ENCODE measurements at places on chromosomes 6 and 20.

GRCh38 chr20:23270382-23270911, 80.1 kb upstream of the NXT1 start:
- DNase-seq, result no peak

DNA sequence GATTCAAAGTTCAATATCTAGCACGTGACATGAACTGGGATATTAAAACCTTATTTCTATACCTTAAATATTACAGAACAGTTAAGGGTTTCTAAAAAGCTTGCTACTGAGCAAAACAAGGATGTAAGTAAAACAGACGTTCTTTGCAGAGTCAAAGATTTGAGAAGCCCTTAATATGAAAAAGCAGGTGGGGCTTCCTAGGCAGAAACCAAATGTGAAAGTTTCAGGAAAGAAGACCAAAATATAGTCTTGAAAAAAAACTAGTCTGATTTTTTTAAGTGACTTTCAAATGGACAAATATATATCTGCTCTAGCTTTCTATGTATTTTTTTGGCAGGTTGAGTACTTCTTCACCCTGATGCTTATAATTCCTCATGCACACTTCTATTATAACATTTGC, 63.2 kb downstream of the TNFRSF21 start:
- DNase-seq, result no peak

DNA sequence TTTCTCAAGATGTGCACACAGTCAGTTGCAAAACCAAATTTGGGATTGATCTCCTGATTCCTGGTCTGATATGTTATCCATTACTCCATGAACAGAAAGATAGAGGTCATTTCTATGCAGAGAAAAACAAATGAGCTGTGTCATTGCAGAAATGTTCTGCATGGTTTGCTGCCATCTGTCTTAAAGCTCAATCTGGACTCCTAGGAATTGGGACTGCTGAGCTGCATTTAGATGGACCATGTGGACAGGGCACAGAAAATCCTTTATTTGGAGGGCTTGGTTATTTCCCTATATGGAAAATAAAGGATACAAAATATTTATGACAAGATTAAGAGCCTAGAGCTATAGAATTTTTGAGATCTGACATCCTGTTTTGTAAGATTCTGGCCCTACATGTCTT, 91.3 kb downstream of the ADGRB3 start:
- no peak for DNase-seq

DNA sequence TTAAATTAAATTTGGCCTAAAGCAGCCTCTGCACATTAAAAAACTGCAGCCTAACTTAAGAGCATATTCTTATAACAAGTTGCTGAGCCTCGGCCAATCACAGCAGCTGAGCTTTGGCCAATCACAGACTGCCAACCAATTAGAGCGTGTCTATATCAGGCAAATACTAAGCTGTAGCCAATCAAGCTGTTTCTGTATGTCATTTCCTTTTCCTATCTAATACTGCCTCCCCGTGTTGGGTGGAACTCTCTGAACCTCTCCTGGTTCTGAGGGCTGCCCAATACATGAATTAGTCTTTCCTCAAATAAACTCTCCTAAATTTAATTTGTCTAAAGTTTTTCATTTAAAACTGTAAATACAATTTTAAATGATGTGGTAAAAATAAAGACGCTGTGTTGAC, 3.9 kb upstream of the TMEM244 start:
- no peak for DNase-seq

GRCh38 chr6:127436578-127437110, 22.5 kb downstream of the KIAA0408 start:
- no peak for DNase-seq

- no peak for DNase-seq
Measured at GRCh38 chr20:59632541-59633113, 28.3 kb downstream of the PHACTR3 start.

- DNase-seq, result no peak
Measured at GRCh38 chr6:160042788-160043301, 74.0 kb downstream of the IGF2R start.

DNA sequence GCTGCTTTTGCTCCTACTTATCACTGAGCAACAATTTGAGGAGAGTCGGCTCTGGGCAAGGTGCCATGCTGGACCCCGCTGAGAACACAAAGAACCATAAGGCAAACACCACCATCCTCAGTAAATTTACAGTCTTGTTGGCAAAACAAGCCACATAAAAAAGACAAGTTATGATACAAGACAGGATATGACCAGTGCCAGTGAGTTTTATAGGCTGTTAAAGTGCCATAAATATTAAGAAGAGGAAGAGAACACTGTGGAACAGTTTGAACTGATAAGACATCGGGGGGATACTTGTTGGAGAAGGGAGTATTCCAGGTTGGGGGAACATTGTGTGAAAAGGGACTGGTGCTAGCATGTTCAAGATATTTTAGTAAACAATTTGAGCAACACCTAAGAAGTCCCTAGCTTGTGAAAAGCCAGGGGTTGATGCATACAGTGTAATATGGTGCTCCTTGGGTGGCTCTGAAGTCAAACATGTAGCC, 25.3 kb upstream of the RIPOR2 start:
- DNase-seq, result no peak

DNA sequence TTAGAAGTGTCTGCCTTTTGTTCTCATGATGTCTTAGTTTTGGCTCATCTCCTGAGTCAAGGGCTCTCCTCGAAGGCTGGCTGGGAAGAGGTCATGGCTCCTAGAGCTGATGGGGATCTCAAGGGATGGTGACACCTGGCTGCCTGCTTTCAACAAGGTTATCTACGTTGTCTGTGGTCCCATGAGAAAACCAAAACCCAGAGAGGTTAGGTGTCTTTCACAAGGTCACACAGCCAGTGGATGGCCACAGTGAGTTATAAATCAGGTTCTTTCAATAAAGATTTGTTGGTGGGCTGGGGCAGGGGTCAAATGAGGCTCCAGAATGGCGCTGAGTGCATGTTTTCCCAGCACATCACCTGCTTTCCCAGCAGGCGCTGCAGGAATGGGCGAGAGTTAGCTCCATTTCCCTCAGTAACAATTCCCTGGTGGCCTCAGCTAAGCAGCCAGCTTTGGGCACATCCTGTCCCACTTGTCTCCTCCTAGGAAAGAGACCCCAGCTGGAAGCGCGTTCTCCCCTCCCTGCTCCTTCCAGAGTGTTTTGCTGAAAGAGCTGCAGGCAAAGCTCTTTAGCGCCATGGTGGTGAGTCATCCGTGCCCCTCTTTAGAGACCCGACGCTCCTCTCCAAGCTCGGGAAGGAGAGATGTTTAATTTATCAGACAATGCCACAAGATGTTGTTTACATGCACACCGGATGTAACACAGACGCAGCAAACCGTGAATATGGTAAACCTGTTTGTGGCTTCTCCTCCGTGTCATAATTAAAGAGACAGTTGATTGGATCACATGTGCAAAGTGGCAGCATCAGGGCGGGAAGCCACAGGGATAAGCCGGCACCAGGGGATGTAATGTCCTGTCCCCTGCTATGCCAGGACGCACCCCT, 109.7 kb downstream of the LRFN2 start:
- DNase-seq, result no peak

- no peak for DNase-seq
Measured at GRCh38 chr6:1613346-1613687, 3.6 kb downstream of the FOXC1 start.

DNA sequence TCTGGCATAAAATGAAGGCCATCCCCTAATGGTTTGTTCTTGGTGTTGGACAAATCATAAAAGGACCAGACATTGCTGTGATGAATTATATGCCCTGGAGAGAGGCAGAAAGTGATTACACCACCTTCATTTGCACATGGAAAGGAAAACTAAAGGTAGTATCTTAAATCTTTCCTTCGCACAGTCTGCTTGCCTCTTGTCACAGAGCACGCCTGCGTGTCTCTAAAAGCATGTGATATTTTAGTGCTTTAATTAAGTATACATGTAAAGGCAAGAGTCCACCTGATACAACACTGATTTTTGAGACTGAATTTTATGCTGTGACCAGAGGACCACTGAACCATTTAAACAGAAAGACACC, 28.8 kb upstream of the PLAGL1 start:
- DNase-seq, result no peak

DNA sequence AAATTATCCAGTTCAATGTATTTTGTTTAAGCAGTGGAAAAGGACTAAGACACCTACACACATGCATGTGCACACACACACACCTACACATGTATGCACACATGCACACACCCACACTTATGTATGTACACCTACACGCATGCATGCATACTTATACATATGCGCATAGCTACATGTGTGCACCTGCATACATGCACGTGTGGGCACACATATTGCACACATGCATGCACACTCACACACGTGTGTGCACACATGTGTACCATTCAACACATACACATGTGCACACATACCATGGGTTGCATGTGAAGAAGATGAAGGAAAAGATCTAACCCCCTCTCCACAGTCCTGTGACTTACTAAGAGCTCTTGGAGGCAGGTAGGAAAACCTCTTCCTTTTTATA, 122.0 kb upstream of the MAFB start:
- DNase-seq, result no peak

DNA sequence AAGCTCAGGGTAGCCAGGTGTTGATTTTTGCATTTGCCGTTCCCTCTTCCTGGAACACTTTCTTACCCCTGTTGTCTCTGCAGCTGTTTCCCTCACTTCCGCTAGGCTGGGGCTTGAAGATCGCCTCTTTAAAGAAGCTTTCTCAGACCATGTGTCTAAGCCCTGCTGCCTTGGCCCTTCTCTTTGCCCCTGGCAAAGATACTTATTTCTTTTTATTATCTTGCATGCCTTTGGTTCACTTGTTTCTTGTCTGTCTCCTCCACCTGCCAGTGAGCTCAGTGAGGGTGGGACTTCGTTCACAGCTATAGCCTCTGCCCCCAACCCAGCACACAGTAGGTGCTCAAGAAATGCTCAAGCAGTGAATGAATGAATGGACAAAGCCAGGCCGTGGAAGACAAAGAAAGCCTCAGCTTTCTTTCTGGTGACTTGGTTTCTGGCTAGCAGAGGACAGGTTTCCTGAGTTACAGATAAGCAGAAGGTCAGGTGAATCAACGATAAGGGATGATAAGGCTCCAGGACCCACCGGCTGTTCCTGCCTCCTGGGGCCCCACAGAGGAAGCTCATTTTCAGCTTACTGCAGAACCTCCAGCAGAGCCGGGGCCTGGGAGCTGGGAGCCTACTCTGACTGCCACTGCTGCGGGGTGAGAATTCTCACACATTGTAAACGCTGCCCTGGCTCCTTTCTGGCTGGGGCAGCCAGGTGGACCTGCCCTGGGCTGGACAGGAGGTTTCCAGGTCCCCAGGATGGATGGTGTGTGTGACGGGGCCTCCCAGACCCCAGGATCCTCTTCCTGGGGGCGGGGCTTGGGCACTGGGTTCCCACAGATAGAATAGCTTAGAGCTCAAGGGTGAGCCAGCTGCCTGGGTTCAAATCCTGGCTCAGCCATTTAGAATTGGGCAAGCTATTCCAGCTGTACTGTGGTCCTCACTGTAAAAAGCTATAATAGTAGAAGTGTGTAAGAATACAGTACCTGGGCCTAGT, 29.8 kb downstream of the SNAI1 start:
- no peak for DNase-seq

- DNase-seq, result no peak
Measured at GRCh38 chr6:33288141-33288920, 708 bp downstream of the WDR46 start.

- DNase-seq, result peak; percentile 77
Measured at GRCh38 chr6:31680226-31681134, at the start of gene LY6G5C. TSS of gene LY6G5C (minus strand) at chr6:31681067. CDS start at chr6:31680373, 694 bp downstream.

GRCh38 chr20:36493801-36494114, 47.6 kb upstream of the MYL9 start:
- peak; percentile 24 for DNase-seq

GRCh38 chr20:2624190-2624589, 28.2 kb upstream of the NOP56 start:
- DNase-seq, result no peak

GRCh38 chr20:46346770-46347169, 38.5 kb upstream of the CDH22 start:
- DNase-seq, result no peak

- DNase-seq, result no peak
Measured at GRCh38 chr6:10972196-10972595, 71.9 kb downstream of the ELOVL2 start.

DNA sequence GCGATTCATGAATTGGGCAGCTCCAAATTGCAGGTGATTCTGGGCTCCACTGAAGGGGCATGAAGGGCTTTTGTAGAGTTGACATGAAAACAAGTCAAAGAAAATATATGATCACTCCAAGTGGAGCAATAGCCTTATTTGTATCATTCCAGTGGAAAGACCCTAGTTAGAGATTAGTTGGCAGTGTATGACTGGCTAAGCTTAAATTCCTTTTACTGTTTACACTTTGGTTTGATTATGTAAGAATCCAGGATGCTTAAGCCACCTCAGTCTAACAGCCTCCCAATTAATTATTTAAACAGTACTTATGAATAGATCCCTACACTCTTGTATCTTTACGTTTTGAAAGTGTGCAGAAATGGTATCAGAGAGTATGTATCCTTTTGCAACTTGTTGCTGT, 712.4 kb downstream of the KIF16B start:
- DNase-seq, result no peak

DNA sequence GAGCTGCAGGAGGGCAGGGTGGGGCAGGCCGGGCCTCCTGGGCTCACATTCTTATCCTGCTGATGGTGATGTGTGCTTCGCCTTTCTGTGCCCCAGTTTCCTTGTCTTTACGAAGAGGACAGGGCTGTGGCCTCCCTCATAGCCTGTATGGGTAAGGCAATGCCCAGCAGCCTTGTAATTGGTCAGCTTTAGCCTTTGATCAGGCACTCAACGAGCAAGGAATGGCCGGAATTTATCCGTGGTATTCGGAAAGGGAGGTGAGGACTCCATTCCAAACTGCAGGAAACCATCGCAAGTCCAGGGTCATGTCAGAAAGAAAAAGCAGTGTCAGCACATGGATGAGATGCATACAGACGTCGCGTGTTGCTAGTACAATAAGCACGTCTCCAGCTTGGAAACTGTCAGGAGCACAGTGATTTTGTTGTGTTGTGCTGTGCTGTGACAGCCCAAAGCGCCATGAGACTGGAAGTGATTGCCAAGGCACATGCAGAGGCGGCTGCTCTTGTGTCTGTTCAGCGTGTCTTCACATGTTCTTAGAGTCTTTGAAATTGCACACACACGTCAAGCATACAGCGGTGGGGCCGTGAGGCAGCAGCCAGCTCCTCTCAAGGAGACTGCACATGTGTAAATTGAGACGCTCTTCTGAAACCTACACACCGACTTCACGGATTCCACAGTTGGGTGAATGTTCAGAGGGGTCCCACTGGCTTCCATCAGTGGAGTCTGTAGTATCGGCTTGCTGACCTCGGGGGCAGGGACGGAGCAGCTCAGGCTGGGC, 6.2 kb downstream of the SS18L1 start:
- no peak for DNase-seq

GRCh38 chr6:16901306-16901705, 140.0 kb upstream of the ATXN1 start:
- DNase-seq, result no peak

DNA sequence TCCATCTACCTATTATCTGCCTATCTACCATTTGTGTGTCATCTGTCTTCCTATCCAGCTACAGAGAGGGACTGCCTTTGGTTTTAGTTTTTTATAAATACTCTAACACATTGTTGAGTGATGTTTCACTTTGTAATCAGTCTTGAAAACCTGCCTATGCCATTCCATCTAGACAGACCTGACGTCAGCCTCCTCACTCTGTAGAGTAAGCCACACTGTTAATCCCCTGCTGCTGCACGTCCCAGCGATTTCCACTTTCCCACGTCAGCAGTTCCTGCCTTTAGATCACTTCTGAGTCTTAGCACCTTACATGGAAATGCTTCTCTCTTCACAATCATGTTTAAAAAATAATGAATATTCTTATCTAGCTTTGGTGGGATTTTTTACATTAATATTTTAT, 54.8 kb downstream of the PLG start:
- no peak for DNase-seq

- DNase-seq, result no peak
Measured at GRCh38 chr6:12185081-12185673, 105.0 kb upstream of the EDN1 start.

- no peak for DNase-seq
Measured at GRCh38 chr6:150435832-150436231, 67.0 kb downstream of the IYD start.

Measured in forelimb muscle (tissue), 1 donor.